COR-L47 (cell line): ENCODE measurements at places on chromosomes 7 and 10.

GRCh38 chr10:130689743-130690626 is 553.8 kb downstream of the GLRX3 start:
- DNase-seq = no peak

DNA sequence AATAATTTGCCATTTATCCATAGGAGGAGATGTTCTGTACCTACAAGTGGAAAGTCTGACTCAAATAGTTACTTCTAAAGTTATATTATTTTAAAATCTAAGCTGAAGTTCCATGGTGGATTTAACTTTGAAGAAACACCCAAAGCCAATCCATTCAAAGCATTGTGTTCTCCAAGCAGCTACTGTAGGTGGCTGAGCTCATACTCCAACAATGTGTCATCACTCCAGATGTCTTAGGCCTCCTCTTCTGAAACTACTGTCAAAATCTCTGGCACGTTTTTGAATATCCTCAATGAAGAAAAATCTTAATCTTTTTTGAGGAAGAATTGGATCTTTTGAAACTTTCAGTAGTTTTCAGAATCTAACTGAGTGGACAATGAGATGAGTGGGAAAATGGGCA is 169.1 kb downstream of the PTEN start:
- no peak for DNase-seq

- no peak for DNase-seq
Observed at GRCh38 chr10:22536620-22537019, 177.8 kb downstream of the PIP4K2A start.

DNA sequence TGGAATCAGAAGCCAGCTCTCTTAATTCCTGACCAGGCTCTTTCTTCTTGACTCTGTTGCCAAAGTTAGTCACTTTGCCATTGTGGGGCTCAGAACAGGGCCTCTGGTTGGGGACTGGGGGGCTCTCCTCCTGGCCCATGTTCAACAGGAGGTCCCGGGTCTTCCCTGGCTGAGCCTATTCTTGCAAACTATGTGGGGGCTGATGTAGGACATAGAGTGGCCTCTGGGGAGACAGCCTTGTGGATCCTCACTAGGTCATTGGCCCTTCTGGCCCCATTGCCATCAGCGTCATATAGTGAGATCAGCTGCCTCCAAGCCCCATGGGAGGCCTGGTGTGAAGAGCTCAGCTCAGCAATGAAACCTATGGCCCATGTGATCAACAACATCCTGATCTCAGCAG is 77.6 kb upstream of the LEP start:
- no peak for DNase-seq

- no peak for DNase-seq
Observed at GRCh38 chr10:49381111-49381900, 14.6 kb downstream of the DRGX start.

DNA sequence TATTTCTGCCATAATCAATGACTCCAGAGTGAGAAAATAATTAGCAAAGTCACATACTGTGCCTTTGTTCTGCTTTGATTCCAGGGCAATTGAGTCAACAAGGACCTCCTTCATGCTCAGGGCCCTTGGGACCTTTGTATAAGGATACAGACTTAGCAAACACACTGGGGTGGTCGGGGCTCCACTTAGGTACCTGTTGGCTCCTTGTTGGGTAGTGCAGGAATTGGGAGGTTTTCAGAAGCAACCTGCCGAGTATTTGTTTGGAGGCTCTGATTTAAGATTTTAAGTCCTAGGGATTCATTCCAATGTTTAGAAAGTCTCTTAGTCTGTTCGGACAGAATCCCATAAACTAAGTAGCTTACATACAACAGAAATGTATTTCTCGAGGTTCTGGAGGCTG is 3.0 kb downstream of the ADCK2 start:
- DNase-seq = no peak

GRCh38 chr10:93064874-93065660 is 4.5 kb downstream of the CYP26C1 start:
- DNase-seq = no peak

DNA sequence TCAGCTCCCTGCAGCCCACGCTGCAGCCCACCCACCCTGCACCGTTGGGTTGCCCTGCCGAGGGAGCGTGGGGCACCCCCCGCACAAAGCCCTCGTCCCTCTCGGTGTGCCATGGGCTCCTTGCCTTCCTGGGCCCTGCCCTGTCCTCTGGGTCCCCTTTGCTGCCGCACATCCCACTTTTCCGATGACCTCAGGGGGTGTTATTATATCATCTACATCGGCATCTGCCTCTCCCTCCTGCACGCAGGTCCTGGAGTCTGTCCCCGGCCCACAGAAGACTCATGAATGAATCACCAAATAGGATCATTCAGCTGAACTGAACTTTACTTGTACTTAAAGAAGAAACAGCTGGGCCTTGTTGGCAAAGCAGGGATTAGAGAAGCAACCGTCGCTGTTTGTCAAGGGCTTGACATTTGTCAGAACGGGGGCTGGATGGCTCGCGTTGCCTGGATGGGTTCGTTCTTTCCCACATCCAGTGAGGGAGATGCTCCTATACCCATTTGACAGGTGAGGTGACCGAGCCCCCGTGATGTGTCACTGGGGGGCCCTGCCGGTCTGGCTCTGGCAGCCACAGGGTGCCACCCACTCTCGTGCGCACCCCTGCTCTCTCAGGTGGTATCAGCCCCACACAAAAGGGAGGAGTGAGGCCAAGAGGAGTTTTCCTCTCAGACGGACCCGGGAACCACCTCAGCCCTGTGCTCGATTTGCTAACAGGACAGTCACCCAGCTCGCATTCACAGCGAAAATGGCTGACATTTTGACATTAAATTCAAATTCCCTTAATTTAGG is 58.6 kb upstream of the EBF3 start:
- no peak for DNase-seq
